ENCODE measurements at places on chromosomes 3 and 15.

GRCh38 chr3:42096796-42097565, 5.8 kb downstream of the TRAK1 start:
- DNase-seq, result no peak

DNA sequence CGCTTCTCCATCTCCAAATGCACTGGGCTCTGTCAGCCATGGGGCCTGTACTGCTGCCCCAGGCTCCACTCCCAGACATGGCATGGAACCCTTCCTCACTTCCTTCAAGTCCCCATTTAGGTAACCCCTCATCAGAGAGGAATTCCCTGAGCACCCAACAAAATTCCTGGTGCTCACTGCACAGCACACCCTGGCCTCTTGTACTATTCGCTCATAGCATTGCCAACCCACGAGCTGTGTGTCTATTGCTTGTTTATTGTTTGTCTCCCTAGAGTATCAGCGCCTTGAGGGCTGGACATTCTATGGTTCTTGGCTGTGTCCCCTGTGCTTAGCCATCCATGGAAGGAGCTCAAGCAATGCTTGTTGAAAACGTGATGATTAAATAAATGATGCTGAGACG, 46.1 kb upstream of the SLCO2A1 start:
- DNase-seq, result no peak

DNA sequence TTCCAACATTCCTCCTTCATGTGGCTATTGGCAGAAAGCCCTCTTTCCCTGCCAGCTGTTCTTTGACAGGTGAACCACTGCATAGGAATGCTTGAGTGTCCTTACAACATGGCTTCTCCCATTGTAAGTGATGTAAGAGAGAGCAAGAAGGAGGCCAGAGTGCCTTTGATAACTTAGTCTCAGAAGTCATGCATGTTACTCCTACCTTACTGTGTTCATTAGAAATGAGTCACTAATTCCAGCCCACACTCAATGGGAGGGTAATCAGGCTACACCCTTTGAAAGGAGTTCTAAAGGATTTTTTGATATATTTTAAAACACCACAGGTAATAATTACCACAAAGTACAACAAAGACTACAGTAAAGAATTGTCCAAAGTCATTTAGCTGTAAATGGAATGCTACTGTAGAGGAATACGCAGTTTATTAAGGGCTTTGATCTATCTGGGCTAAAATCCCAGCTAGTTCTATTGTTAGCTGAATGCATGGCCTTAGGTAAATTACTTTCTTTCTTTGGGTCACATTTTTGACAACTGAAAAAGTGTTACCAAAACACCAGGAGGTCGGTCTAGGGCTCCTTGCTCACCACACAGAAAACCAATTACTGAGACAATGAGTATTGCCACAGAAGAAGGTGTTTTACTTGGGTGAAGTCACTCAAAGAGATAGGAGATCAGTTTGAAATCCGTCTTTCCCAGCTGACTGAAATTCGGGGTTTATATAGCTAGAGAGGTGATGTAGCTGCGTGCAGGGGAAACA, 154.9 kb downstream of the GRM7 start:
- DNase-seq, result no peak

DNA sequence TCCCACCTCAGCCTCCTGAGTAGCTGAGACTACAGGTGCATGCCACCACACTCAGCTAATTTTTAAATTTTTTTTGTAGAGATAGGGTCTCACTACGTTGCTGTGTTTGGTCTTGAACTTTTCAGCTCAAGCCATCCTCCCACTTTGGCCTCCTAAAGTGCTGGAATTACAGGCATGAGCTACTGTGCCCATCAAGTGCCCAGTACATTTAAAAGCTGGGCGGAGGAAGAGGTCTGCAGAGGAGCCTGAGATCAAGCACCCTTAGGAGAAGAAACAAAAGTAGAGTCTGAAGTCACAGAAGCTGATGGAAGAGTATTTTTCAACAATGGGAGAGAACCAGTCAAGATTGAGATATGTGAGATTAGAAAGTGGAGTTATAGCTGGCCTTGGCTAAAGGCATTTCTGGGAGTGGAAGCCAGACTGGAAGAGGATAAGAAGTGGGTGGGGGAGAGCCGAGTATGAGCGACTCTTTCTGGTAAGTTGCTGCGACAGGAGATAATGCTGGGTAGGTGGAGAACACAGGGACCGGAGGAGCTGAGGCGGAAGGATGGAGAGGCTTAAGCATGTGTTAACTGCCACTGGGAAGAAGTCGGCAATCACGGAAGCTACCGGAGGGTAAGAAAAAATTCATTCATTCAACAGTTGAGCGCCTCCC, 782 bp upstream of the IREB2 start:
- no peak for DNase-seq

DNA sequence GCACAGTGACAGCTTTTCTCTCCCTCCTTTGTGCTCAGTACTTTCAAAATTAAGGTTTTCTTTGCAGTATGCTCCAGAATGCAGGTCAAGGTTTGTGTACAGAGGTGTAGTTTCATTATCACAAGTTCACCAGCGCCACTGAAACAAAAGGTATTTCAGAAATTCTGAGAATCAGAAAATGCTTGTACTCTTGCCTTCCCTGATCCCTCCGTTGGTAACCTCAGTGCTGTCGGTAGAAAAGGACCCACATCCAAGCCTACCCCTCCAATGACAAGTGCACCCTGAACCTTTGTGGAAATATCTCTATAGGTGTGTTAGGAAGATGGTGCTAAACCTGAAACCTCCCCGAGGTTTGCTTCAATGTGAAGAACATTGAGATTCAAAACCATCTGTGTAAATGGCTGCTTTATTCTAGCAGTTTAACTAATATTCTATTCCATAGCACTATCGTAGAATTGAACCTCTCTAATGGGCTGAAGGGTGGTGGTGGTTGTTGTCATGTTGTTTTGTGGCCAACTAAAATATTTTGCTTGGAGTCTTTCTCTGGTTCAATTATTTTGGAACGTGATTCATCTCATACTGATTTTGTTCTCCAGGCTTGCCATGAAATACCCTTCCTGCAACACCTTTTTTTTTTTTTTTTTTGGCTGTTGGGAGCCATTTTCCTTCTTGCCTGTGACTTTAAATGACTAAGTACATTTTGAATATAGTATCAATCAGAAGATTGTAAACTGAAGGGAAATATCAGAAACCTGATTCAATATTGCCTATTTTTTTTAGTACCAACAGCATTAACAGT, 20.7 kb downstream of the ZBTB38 start:
- DNase-seq, result peak; percentile 37

DNA sequence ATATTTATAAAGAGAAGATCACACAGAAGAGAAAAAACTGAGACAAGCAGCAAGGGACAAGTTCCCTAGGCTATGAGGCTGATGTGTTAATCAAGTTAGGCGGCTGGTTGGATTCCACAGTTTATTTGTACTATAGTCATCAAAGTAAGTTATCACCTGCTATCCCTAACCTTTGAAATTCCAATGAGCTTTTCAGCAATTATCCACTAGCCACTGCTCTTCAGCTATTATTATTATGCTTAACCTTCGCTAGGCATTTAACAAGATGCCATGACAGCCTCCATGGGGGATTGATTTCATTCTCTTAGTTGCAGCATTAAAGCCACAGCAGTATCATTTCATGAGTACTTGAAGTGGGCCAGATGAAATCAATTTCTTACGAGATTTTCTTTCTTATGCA, 699.5 kb upstream of the NAALADL2 start:
- no peak for DNase-seq

DNA sequence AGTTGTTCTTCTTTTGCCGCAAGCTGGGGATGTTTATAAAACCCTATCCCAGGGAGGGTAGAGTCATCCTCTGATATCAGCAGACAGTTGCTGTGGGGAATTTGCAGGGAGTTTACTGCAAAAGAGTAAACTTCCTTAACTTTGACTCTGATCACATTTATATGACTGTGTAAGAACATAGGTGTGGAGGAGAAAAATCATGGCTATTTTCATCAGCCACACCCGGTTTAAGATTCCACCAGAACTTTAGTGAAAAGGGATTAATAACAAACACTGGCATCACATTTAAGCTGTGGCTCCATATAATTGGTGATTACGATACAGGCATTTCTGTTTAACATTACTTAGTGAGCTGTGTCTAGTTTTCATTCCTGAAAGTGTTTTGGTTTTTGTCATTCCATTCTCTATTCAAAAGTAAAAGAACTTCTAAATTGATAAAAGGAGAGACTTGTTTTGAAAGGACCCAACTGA, 143.1 kb downstream of the MYLK start:
- no peak for DNase-seq

DNA sequence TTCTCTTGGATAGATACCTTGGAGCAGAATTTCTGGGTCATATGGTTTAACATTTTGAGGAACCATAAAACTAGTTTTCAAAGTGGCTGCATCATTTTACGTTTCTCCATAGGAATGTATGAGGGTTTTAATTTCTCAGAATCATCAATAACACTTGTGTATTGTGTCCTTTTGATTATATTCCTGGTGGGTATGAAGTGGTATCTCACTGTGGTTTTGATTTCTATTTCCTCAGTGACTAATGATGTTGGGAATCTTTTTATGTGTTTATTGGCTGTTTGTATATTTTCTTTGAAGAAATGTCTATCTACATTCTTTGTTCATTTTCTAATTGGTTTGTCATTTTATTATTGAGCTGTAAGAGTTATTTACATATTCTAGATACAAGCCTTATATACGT, 28.8 kb downstream of the CDIN1 start:
- DNase-seq, result no peak

- DNase-seq, result peak; percentile 77
Measured at GRCh38 chr15:85707519-85708338, 87.0 kb downstream of the KLHL25 start.

GRCh38 chr3:65385805-65386204, 652.9 kb downstream of the MAGI1 start:
- DNase-seq, result no peak

DNA sequence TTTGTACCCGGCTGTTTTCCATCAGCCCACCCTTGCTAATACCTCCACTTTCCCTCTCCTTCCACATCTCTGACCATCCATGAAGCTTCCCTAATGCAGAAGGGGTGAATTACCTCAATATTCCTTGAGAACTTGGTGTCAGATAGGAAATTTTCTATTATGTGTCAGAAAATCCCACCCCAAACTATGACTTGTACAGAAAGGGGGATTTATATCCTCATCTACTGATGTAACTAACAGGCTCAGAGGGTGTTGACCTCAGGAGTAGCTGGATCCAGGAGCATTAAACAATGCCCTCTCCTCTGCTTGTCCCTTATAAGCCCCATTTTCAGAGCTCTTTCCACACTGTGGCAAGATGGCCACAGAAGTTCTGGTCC, 242.8 kb upstream of the TLE3 start:
- no peak for DNase-seq

GRCh38 chr15:94164202-94164807, 67.1 kb upstream of the MCTP2 start:
- DNase-seq, result peak; percentile 60

DNA sequence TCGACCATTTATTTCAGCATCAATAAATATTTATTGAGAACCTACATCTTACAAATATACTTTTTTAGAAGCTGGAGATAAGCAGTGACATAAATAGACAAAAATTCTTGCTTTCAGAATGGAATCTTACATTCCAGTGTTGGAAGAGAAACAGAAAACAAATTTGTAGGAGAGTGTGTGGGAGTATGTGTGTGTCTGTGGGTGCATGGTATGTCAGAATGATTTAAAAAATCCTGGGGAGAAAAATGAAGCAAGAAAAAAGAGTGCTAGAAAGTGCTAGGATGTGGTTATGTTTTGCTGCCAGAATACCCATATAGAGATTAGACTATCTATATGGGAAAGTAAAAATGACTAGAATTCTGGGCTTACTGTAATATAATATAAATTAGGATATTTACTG, 561.7 kb upstream of the SGO1 start:
- no peak for DNase-seq

DNA sequence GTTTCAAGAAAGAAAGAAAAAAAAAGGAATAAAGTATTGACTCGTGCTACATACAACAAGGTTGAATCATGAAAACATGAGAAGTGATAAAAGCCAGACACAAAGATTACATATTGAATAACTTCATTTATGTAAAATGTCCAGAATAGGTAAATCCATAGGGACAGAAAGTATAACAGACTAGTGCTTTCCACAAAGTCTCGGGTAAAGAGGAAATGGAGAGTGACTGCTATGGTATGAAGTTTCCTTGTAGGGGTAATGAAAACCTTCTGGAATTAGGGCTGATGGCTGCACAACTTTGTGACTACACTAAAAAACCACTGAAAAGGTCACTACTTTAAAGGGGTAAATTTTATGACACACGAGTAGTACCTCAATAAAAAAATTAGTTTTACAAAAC, 13.0 kb downstream of the LRRFIP2 start:
- no peak for DNase-seq

DNA sequence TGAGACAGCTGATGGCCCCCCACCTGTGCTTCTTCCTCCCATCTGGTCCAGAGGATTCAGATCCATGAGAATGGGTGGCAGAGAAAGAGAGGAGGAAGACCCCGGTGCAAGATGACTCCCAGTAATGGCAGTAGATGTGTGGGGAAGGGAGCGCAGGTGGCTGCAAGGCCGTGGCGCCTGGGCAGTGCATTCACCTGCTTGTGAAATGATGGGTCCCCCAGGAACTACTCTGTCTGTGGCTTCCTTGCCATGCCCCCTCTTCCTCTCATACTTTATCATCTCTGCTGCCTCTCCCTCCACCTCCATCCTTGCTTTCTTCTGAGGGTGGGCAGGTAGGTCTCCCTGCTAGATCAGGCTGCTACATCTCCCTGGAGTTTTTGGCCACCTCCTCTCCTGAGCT, 23.3 kb downstream of the ZNF710 start:
- no peak for DNase-seq

GRCh38 chr15:63088533-63089245, 33.0 kb upstream of the LACTB start:
- DNase-seq, result no peak

- no peak for DNase-seq
Measured at GRCh38 chr3:45753095-45753494, 43.2 kb downstream of the SLC6A20 start.

- DNase-seq, result no peak
Measured at GRCh38 chr15:45389351-45389750, 11.0 kb upstream of the GATM start.

GRCh38 chr3:192897005-192897404, 20.7 kb downstream of the MB21D2 start:
- no peak for DNase-seq

DNA sequence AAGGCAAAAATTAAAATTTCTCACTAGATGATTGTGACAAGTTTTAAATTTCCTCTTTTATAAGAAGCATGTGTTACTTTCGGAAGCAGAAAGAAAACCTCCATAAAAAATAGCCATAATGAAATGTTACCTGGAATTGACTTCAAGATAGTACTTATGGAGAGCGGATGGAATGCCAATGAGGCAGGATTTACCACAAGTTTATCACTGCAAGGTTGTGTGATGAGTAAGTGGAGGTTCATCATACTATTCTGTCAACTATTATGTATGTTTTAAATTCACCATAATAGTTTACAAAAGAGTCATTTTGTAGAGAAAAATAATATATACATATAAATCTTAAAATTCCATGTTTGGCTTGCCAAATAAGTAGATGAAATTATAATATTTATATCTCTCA, 230.3 kb downstream of the SCAPER start:
- DNase-seq, result no peak

GRCh38 chr3:134328147-134328591, 46.1 kb downstream of the AMOTL2 start:
- DNase-seq, result no peak

- no peak for DNase-seq
Measured at GRCh38 chr3:196215493-196216020, 777 bp upstream of the SLC51A start.
